ENCODE measurements at places on chromosomes 7 and 10. TPM values are rescaled to one million over a fixed set of nuclear protein-coding genes. Genes with fewer than 3 reads are reported as not detected.

The AKR1C2 gene
- total RNA-seq: 3,160 TPM

The RET gene
- 0.40 TPM for total RNA-seq

The HTRA1 gene
- 52.8 TPM for total RNA-seq

The LIPA gene
- total RNA-seq: 60.3 TPM

The AUTS2 gene
- 4.4 TPM for total RNA-seq

The CRTAC1 gene
- total RNA-seq: 1.7 TPM

The ARMC10 gene
- total RNA-seq: 40.3 TPM

The ELN gene
- 0.13 TPM for total RNA-seq

The MOGAT3 gene
- total RNA-seq: not detected

The PON1 gene
- 0.34 TPM for total RNA-seq

The PRKCQ gene
- 5.1 TPM for total RNA-seq

The MSMB gene
- total RNA-seq: not detected

The FAM25A gene
- 1.1 TPM for total RNA-seq

The IRF5 gene
- 14.9 TPM for total RNA-seq

Data from A549 treated with CpdA at 1 μM for 4 hours (cell line).